ENCODE measurements at places on chromosomes 16 and 17.

GRCh38 chr17:75843577-75844529 lies at the start of gene UNC13D:
Gene UNC13D, minus strand, starts transcription at chr17:75844404. Its CDS starts 67 bp downstream, at chr17:75844337.
- peak; percentile 95 for DNase-seq

DNA sequence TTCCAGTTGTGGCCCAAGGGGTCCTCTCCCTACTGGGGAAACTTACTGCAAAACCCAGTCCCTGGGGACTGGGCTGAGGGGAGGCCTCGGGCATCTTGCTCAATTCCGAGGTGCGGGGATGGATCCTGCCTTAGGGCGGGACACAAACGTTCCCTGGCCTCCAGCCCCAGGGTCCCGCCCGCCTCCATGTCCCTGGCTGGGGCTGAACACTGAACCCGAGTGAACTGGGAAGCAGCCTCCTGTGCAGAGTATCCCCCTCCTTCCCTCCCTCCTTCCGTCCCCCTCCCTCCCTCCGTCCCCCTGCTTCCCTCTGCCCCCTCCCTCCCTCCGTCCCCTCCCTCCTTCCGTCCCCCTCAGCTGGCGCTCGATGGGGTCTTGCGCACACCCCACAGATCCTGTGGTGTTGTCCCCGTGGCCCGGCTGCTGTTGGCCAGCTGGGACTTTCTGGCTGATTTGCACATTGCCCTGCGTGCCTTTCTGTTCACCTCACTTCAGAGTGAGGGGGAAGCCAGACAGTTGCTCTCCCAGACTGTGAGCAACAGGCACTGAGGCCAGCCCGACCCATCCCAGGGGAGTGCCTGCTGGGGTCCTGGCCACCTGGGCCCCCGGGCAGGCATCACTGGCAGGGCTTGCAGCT lies 5.5 kb downstream of the TRAF7 start:
- DNase-seq, result no peak

DNA sequence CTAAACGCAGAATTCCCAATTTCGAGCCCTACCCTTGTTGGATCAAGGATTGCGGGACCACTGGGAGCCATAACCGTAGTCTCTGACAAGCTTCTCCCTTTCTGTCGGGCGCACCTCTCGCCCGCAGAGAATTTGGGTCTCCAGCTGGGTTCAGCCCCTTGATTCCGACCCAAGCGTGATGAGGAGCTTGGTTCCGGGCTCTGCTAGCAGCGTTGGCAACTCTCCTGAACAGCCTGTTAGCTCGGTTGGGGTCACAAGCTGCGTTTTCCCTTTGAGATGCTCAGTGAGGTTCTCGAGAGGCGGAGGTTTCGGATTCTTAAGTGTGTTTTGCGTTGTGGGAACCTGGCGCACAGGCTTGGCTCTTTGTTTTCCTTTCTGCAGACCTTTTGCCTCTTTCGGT lies 655 bp downstream of the ATXN1L start:
- no peak for DNase-seq

- DNase-seq, result no peak
Observed at GRCh38 chr17:82647593-82648164, 565 bp downstream of the WDR45B start.

DNA sequence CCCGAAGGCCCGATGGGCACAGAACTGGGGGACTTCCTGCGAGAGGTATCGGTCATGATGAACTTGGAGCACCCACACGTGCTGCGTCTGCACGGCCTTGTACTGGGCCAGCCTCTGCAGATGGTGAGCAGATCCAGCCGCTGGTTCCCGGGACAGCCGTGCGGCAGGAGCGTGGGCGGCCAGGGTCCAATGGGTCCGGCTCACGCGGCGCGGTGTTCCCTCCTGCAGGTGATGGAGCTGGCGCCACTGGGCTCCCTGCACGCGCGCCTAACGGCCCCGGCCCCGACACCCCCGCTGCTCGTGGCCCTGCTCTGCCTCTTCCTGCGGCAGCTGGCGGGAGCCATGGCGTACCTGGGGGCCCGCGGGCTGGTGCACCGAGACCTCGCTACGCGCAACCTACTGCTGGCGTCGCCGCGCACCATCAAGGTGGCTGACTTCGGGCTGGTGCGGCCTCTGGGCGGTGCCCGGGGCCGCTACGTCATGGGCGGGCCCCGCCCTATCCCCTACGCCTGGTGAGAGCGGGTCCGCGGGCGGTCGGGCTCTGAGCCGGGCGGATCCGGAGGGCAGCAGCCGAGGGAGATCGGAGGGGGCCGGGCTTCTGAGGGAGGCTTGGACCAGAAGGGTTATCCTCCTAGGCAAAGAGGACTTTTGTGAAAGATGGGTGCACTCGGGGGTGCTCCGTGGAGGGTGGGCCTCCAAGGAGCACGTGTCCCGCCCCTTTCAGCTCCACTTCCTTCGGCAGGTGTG lies 3.0 kb downstream of the TNK1 start:
- DNase-seq, result peak; percentile 55

All from hematopoietic multipotent progenitor cell (in vitro differentiated cells).